ENCODE measurements at places on chromosomes 3 and 15.

DNA sequence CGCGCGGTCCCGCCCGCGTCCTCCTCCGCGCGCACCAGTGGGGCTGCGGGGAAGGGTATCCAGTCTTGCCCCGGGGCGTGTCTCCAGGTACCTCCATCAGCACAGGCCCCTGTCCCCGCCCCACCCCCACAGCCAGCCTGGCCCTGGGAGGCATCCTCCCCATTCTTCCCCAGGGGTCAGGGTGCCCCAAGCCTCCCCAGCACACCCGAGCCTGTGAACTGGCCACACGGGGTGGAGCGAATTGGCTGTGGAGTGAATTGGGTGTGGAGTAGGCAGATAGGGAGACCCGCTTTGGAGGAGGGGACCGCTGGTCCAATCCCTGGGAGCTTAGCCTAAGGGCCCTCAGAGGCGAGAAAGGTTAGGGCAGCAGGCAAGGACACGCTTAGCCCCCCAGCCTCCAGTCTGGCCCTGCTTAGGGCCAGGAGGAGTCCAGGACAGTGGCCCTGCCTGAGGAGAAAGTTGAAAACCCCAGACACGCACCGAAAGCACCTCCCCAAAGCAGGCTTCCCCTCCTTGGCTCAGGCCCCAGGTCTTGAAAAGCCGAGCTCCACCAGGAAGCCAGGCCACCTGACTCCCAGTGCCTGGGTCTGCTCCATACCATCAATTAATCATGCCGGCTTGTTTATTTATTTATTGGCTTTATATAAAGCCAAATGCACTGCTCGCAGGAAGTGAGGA is 107.7 kb upstream of the SLC6A11 start:
- DNase-seq = no peak

GRCh38 chr3:115830764-115831395 is 207.6 kb downstream of the GAP43 start:
- DNase-seq = no peak

DNA sequence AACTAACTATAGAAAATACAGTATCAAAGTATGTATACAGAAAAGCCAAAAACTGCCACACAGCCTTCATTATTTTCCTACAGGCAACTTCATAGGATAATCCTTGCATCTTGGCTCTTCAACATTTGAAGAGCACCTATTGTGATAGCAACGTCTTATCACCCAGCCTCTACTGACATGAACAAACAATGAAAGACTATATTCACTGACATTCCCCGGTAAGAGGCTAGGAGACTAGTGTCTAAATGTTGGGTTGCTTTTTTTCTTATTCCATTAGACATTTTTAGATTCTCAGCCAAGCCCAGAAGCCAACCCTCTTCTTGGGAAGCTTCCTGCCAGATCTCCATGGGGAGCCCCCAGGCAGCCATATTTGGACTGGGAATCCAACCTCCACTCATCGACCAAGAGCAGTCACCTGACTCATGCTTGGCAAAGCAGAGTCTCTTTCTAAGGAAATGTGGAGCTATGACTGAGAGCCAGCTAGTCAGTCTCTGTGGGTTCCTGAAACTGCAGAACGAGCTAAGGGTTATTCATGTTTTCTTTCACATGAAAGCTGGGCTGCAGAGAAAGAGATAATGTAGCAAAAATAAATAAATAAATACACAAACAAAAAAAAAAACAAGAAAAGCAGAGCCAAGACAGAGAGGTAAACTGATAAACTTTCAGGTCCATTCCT is 227.5 kb downstream of the MAGI1 start:
- DNase-seq = no peak

DNA sequence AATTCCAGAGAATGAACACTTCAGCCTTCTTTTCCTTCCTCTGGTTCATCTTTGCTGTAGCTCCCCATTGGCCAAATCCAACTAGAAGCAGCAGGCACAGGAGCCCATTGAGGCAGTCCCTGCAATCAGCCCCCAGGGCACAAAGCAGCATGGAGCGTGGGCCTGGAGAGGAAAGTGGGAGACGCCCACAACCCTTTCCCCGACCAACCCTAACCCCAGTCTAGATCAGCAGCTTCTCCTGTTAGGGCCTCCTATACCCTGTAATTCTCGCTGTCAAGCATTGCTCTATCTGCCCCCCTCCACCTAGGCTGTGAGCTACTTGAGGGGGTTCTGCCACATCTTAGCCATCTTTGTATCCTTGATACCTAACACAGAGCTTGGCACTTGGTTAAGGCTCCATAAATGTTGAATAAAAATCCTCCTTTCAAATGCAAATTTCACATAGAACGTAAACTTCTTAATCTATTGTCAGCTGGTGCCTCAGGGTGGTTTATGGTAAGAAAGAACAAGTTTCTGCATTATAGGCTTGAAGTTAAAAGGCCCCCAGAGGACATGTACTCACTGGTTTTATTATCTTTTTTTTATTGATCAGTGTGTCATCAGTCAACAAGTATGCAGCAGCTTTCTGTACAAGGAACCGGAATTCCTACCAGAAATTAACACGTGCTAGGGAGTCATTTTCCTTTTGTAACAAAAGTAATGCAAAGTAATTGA is 97.9 kb upstream of the PFN2 start:
- no peak for DNase-seq

DNA sequence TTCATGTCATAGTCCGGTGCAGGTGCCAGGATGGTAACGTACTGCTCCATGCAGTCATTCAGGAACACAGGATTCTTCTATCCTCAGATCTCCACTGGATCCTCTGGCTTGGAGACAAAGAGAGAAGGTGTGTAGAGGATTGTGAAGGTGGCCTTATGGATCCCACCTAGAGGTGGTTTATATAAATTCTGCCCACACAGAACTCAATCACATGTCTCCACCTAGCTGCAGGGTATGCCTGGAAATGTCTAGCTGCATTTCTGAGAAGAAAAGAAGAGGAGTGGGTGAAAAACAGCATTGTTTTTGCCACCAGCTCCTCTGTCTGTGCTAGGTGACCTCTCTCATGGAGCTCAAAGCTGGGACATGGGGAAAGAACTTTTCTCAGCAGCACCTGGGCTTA is 478.7 kb downstream of the PDCD6IP start:
- no peak for DNase-seq

GRCh38 chr3:149494022-149494758 is 19.7 kb downstream of the TM4SF4 start:
- DNase-seq = no peak

DNA sequence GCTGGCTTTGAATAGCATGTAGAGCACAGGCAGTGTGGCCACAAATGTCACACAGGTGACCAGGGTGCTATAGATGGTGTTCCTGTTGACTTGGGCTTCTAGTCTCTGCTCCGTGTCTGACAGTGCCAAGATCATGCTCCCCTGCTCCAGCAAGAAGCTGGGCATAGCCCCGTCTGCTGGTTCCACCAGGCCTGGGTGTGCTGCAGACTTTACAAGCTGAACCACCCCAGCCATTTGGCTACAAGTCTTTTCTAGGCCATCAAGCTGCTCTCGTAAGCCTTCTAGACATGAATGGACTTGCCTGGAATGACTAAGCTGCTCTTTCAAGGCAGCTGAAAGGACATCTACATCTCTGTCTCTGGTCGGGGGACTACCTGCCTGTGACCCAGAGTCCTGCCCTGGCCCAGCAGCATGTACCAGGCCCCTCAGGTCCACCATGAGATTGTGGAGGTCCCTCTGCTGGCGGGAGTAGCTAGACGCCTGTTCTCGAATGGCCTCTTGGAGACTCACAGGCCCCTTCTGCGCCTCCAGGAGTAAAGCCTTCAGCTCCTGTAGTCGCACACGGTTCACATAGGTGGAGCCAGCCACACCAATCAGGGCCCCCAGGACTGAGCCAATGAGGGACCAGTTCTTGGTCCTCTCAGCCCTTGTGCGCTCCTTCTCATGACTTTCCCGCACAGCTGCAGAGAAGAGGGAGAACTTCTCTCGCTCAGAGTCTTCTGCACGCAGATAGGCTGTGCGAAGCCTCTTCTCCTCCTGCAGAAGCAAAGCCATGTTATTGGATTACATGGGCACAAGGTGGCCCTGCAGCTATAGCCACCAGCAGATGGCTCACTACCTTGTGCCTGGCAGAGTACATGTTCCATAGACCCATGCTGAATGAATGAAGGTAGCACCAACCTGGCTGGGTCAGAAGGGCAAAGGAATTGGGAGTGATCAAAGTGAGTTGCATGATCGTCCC is 2.8 kb upstream of the PLXNB1 start:
- no peak for DNase-seq

DNA sequence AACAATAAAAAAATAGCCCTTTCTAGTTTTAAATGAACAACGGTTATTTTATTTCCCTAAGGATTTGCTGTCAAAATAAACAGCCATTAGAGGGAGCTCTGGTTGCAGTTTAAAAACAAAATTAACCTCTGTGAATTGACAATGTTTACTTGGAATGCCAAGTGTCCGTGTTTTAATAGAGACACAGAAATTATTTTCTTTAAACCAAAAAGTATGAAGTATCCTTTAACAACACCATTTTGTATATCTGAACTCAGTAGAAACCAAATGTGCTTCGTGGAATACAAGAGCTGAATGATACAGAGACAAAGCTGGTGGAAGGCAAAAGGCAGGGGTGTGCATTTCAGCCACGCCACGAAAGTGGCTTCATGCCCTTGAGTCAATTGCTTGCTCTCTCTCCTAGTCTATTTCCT is 74.4 kb downstream of the MOBP start:
- DNase-seq = no peak

DNA sequence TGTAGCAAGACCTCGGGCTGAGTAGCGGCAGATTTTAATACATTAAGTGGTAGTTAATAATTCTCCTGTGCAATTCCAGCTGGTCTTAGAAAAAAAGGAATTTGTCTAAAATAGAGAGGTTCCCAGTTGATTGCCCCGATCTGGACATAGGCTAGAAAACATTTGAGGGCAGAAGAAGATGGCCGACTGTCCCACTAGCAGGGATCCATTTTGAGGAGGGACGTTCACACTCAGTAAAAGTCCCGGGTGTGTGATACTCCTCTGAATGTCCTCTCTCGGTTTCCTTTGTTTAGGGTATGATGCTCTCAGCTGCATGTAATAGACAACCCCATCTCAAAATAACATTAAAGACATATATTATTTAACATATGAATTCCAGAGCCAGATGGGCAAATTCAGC is 77.9 kb upstream of the OXTR start:
- DNase-seq = no peak

GRCh38 chr15:78208341-78208844 is 26.0 kb downstream of the ACSBG1 start:
- no peak for DNase-seq

- no peak for DNase-seq
These were observed 3.4 kb downstream of the GAP43 start for GRCh38 chr3:115626721-115627120.

DNA sequence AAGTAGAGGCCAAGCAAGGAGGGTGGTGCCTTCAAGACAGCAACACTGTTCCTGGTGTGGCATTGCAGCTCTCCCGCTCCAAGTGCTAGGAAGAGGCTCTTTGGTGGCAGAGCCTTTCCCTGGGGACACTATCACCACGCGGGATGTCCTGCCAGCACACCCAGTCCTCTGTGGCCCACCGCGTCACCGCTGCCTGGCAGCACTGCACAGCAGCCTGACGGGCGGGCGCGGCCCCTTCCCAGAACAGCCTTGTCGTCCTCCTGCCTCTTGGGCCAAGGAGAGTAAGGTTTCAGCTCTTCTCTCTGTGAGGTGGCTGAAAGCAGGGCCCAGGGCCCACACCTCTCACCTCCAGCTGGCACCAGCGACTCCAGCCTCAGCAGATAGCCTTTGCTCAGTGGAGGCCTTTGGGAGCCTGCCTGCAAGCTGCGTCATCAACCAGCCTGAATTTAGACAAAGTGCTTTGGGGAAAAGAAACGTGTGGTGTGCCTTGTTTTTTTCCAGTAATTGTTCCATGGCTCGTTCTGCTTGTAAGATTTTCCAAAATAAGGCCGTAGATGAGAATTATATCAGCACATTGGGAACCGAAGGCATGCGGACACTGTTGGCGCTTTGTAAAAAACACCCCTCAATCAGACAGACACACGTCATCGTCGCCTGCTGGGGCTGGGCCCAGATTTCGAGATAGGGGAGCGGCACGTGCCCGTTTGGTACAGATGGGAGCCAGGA is 65.0 kb downstream of the AAGAB start:
- DNase-seq = no peak

- DNase-seq = no peak
These were observed 5.2 kb upstream of the WDR5B start for GRCh38 chr3:122421101-122421500.

DNA sequence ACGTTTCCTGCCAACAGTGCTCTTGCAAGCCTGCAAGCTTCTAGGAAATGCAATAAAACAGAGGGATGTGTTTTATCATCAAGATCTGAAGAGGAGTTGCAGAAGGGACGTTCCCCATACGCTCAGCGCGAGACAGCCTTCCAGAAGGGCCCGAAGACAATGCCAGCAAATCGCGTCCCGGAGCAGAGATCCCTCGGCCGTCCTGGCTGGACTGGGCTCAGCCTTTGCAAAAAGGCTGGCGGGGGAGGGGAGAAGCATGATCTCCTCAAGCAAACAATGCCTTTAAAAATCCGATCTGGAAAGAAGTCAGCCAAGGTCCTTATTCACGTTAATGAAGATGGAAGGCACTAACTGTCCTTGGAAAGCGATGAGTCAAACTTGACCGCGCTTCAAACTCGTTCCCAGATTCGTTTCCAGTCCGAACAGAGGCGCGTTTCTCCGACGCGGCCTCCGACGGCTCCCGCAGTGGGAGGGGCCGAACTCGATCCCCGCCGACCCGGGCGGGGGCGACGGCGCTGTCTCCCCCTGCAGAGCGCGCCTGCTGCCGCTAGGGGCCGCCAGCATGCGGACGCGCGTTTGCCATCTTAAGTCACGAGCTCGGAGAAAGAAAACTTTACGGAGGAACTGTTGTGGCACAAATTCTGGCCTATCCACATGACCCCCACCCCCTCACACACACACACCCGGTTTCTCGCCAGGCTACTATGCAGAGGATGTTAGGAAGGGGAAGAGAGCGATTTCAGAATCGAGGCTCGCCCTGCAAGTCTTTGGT is 5.5 kb downstream of the BCL6 start:
- peak; percentile 53 for DNase-seq

- DNase-seq = no peak
These were observed 150.8 kb upstream of the STAC start for GRCh38 chr3:36229496-36229895.

GRCh38 chr3:3081381-3082233 is 28.6 kb downstream of the IL5RA start:
- DNase-seq = no peak

DNA sequence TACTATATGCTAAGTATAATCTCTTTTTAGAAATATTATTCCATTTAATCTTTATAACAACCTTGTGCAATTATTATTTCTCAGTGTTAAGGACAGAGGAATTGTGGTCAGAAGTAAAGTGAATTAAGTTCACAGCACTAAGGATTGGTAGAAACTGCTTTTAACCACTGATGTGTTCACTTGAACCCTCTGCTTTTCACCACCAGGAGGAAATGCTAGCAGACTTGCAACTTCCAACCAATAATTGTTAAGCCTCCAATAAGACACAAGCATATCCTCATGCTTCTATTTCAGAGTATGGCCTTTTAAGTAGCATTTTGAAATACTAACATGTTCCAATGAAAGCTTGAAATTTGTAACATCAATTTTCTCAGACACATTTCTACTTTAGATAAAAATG is 527.4 kb downstream of the SI start:
- DNase-seq = no peak

DNA sequence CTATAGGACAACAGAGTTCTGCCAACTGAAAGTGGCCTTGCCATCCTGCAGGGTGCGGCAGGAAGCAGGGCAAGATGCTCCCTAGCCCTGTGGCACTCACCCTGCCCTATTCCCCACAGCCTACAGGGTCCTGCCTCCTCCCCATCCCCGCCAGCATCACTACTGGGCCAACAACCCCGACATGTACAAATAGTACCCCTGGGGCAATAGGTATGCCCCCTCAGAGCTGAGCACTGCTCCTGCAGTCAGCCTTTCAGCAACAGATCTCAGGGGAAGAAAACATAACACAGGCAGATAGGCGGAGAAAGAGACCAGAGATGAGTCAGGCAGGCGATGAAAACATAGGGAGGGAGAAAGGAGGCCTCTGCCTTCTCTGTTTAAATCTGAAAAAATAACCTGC is 74.7 kb downstream of the XXYLT1 start:
- DNase-seq = no peak
